ENCODE measurements at places on chromosomes 11 and 22. TPM values are rescaled to one million over a fixed set of nuclear protein-coding genes. Genes with fewer than 3 reads are reported as not detected.

Gene OR2AT4
- not detected for polyA plus RNA-seq

Gene PRRG4
- not detected for polyA plus RNA-seq

Gene VSIG10L2
- not detected for polyA plus RNA-seq

Gene FAM180B
- polyA plus RNA-seq: not detected

DNA sequence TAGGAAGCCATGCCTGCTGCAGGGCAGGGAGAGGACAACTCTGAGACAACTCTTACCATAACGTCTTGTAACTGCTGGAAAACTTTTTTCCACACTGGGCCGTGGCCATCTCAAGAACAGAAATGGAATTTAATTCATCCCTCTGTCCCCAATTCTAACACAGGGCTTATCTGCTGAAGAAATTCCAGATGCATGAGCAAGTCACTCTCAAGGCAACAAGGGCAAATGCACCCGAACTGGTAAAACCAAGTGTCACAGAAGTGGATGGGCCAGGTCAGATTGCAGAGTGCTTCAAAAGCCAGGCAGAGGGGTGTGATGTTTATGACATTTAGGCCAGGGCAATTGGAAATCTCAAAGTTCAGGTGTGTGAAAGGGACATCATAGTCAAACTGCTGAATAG lies 7.4 kb downstream of the SMPD1 start:
- DNase-seq: no peak

DNA sequence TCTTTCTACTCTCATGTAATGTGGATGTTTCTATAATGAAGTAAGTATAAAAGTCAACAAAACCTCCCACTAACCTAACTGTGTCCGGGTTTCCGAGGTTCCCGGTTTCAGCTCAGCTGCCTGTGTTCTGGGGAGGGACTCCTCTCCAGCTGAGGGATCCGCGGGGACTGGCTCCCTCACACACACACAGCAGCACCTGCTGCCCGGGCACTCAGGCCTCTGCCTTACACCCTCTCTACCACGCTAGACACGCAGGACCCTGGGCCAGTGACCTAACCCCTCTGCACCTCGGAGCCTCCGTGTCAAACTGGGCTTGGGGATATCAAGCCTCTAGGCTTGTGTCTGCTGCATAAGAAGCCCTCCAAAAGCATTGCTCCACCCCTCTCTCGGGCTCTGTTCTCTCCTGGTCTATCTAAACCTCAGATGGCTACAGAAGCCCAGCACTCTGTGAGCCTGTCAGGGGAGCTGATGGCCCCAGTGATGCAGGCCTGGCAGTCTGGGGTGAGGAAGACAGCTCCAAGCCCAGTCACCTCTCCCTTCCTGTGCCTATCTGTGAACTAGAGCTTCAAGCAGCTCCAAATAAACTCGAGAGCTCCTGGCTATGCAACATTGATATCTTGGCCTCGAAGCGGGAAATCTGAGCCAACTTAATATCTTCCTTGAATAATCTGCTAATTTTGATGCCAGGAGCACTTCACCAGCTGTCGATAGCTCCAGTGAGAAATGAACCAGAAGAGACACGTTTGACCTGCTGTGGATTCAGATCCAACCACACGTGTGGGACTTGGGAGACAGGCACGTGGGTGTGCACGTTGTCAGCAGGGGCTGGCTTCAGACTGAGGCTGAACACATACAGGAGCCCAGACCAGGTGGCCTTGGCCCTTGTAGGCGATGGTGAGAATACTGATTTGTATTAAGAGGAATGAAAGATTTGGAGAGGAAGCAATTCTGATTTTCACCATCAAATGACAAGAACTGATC lies 232.7 kb upstream of the B3GAT1 start:
- DNase-seq: no peak

DNA sequence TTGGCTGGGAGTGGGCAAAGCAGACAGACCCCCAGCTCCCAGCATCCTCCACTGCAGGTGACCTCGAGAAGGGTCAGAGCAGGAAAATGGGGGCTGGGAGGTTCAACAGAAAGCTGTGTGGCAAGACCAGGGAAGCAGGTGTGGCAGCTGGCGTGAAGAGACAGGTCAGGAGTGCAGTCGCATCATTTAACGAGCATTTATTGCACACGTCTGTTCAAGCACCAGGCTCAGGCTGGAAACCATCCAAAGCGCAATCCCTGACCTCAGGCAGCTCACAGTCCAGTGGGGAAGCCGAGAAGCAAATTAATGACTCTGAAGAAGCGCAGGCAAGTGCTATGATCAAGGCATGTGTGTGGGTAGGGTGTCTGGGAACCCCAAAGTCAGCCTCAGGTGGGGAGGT lies 7.4 kb downstream of the SLC25A45 start:
- no peak for DNase-seq

DNA sequence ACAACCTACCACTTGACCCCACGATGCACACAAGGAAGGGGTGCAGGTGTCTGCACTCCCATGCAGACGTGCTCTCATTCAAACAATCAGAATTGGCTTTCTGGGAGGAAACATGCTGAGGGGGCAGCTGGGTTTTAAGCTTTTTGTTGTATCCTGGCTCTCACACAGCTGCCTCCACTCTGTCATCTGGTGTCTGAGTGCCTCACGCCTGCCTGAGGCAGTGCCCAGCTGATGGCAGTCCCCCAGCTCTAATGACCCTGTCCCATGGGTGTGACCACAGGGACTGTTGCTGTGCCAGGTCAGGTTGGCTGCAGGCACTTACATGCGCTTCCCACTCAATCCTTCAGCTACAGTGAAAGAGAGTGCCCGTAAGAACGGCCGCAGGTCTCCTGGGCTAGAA lies 53.7 kb downstream of the ARFGAP3 start:
- no peak for DNase-seq

- DNase-seq: no peak
These were observed 9.4 kb downstream of the EHD1 start for GRCh38 chr11:64868904-64869570.

DNA sequence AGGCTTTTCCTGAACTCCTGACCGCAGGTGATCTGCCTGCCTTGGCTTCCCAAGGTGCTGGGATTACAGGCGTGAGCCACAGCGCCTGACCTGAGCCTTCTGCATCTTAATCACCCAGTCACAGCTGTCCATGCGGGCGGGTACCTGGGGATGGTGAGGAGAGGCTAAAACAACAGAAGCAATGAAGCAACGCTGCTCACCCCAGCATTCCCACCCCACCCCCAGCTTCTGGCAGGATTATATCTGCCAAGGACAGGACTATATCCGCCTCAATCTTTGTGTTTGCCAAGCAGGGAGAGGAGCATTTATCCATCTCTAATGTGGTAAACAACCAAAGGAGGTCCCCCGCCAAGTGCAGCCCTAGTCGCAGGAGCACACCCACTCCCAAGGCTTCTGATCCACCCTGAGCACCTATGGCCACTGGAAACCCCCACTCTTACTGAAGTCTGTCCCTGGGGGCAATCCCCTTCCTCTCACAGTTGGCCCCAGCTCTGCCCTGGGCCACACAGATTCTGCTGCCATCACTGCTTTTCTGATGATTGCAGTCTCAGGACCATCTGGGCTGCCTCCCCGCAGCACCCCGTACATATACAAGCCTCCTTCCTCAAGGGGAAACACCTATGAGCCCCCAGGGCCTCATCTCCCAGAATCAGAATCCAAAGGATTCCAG lies 8.8 kb upstream of the LGALS2 start:
- DNase-seq: no peak

GRCh38 chr11:96014217-96014616 lies 90.3 kb upstream of the MTMR2 start:
- DNase-seq: no peak

GRCh38 chr11:94814272-94814976 lies 46.3 kb downstream of the AMOTL1 start:
- no peak for DNase-seq

DNA sequence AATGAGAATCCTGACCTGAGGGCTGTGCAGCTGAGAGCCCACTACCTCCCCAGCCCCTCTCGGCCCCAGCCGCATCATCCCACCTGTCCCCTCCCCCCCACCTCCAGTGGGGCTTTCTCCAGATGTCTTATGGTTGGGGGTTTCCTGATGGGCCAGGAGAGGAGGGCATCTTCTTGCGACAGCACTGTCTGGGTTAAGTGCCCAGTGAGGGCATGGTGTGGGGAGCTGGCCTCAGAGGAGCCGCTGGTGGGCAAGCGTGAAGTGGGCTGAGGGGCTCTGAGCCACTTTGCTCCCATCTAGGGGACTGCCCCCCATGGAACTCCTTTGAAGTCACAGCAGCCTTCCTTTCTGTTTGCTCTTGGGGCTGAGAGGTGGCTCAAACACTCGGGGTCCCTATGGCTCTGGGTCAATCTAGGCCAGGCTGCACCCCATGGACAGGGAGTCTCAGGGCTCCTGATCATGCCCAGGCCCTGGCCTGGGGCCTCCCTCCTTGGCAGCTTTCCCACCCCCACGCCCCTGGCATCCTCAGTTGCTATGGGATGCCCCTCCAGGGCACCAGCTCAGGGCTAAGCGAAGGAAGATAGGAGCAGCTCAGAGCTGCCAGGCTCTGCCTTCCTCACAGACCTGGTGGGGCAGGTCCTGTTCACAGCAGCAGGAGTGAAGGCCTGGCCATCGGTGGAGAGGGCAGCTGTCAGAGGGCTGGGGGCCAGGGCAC lies 11.0 kb upstream of the MIEF1 start:
- DNase-seq: no peak

DNA sequence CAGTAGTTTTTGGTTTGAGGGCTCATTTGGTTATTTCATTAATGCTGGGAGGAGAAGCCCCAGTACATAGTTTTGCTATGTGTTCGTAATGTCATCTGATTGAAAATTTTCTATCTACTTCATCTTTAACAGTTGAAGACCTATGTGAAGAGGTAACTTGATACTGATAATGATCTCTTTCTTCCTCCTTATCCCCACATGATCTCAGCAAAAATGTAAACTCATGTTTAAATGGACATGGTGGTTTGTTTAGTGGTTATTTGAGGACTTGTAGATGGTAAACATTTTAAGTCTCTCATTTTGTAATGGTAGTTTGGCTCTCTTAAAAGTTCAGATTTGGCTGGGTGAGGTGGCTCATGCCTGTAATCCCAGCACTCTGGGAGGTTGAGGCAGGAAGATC lies 53.7 kb upstream of the SPTBN2 start:
- DNase-seq: no peak

DNA sequence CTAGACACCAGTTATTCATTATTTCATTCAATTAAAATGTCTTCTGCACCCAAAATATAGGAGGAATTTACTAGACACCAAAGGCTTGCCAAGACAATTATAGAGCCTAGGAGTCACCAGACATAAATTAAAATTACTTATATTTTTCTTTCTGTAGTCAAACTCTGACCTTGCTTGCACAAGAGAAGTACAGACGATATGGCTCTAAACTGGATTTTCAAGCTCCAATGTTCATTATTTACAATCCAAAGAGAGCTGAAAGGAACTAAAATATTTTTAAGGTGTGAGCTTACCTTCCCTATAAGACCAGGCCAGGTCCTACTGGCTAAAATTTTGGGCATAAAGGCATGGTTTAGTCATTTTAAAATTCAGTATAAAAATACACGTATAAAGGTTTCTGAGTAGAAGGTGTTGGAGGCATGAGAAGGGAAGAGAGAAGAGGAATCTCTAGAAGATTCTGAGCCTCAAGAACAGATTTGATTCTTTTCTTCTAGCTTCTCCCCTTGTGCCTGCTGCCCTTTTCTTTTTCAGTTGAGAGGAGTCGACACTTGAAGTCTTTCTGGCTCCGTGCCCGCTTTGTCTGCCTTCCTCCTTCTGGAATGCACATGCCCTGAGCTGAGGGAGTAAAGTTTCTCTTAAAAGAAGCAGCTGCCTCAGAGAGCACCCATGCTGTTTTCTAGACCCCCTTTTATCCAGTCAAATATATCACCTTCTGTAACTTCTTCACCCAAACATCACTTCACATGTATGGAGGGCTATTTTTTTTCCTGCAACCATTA lies 13.5 kb downstream of the C11orf97 start:
- no peak for DNase-seq

- no peak for DNase-seq
These were observed 706 bp downstream of the DCPS start for GRCh38 chr11:126304457-126305075.

GRCh38 chr22:17794726-17795542 lies 20.7 kb upstream of the BID start:
- no peak for DNase-seq

DNA sequence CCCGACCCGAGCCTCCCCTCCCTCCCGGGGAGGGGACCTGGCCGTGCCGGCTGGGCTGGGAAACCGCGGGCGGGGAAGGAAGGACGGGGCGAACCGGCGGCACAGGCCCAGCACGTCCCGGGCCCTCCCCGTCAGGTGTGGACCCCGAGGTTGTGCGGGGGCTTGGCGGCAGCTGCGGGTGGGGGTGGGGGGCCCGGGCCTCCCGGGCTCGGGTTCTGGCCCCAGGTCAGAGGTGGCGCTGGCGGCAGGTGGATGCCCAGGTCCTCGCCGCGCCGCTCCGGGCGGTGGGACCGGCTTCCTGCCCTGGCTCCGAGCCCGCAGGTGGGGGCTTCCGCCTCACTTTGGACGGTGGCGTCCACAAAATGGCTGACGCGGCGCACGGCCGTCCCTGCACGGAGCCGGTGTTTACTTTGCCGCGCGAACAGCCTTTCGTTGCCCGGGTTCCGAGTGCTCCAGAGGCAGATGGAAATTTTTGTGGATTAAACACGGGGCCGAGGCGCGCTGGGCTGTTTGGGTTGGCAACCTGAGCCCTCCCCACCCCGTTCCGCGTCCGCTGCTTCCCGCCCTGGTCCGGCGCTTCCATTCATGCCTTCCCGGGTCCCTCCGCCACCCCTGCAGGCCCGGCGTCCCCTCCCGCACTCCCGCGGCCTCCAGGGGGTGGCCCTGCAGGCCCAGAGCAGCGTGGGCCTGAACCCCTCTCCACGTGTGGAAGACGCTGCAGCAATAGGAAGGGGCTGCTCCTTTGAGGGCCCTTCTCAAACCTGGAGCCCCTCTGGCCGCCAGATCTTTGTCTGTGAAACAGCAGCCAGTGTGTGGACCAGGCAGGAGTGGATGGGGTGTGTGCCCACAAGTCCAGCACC lies 92.0 kb upstream of the KCNQ1OT1 start:
- no peak for DNase-seq

- no peak for DNase-seq
These were observed 54.0 kb downstream of the C11orf91 start for GRCh38 chr11:33646629-33647028.

GRCh38 chr22:23400286-23400981 lies 179.7 kb downstream of the IGLL1 start:
- no peak for DNase-seq

DNA sequence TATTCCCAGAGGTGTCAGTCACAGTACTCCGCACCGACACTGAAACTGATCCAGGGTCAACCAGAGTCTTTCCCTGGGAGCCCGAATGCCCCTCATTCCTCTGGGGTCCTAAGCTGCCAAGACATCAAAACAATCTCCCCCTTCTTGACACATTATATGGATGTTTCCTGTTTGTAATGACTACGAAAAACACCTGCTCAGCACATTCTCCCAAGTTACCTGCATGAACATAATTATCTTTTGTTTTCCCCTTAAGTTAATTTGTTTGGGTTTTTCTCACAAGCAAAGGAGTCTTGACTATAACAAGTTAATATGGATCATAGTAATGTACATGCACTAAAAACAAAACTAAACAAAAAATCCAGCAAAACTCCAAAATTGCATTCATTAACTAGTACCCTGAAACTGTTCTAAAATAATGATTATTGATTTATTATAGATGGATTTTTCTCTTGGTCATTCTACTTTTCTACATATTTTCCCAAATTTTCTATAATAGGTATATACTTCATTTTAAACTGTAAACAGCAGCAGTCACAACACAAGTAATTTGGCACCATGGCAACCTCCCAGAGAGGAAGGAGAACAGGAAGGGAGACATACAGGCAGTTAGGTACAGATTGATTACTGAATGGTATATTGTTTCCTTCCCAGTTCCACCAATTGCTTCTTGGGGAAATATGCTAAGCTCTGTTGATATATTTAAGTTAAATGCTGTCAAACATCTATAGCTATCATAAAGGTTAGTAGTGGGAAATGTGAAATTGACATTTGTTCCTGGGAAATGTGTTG lies 631.5 kb downstream of the METTL15 start:
- no peak for DNase-seq

GRCh38 chr22:37822079-37822833 lies 926 bp upstream of the GALR3 start:
- DNase-seq: no peak

Data from BJ (cell line).